ENCODE measurements at places on chromosomes 11 and 22. TPM values are rescaled to one million over a fixed set of nuclear protein-coding genes. Genes with fewer than 3 reads are reported as not detected.

- no peak for DNase-seq
Measured at GRCh38 chr22:38487946-38488345, 18.2 kb downstream of the DDX17 start.

The RAB39A gene
- total RNA-seq = 36.2 TPM

The GAL gene
- not detected for total RNA-seq

- DNase-seq = no peak
Measured at GRCh38 chr11:112961146-112961668, at the start of gene NCAM1. TSS of gene NCAM1 (plus strand) at chr11:112961420.

The APLNR gene
- total RNA-seq = not detected

- DNase-seq = no peak
Measured at GRCh38 chr11:28090052-28090749, 17.8 kb downstream of the KIF18A start.

- DNase-seq = no peak
Measured at GRCh38 chr22:19843857-19844376, 10.8 kb downstream of the GNB1L start.

- DNase-seq = no peak
Measured at GRCh38 chr11:3825473-3826154, 15.1 kb downstream of the RHOG start.

Data from Karpas-422 (cell line).